Stimulated activated CD4-positive, alpha-beta T cell treated with anti-CD3 and anti-CD28 coated beads, Interleukin-4, amount 100 ng/mL, for 4 hours (primary cell): ENCODE measurements at places on chromosomes 5 and 9.

DNA sequence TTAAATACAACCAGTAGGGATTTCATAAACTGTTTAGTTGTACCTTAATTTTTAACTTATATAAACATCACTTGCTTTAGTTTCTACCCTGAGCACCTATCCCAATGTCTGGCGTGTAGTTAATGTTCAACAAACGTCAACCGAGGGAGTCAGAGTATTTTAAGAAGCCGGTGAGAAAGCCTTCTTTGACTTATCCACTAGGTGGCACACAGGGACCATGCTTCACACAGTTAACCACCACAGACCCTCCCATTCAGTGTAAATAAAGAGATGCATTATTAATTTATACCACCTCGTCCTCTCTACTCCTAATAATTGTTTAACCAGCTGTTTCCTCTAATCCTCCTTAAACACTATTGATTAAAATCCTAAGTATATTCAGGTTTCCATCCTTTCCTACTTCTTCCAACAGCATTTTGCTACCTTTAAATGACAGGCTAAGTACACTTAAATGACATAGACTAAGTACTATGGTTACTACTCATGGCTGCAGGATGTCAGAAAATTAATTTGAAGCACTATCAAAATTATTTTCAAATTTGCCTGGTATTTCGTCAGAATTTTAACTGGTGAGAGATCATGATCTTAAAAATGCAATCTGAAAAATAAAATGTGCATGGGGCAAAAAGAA, 2.3 kb downstream of the HAPLN1 start:
- DNase-seq: no peak

GRCh38 chr5:142852416-142853198, 82.4 kb downstream of the ARHGAP26 start:
- no peak for DNase-seq

DNA sequence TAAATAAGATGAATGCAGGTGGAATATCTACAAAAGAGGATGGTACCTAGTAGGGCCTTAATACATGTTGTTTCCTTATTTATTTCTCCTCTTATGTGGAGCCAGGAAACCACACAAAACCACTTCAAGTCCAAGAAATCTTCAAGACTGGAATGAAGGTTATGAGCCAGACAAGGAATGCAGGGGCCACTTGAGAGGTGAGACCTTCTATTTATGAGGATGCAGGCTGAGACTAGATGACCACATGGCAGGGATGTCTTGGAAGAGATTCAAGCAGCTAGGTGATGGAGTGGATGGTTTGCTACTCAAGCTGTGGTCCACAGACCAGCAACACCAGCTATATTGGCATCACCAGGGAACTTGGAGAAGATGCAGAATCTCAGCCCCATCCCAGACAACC, 92.2 kb downstream of the TNC start:
- no peak for DNase-seq

- no peak for DNase-seq
Observed at GRCh38 chr5:43769571-43770355, 166.8 kb downstream of the NNT start.

- no peak for DNase-seq
Observed at GRCh38 chr5:54296386-54296785, 14.0 kb downstream of the ARL15 start.
